Stimulated activated CD8-positive, alpha-beta memory T cell treated with anti-CD3 and anti-CD28 coated beads, Interleukin-4, amount 100 ng/mL, for 24 hours (primary cell): ENCODE measurements at places on chromosomes 1 and 21.

DNA sequence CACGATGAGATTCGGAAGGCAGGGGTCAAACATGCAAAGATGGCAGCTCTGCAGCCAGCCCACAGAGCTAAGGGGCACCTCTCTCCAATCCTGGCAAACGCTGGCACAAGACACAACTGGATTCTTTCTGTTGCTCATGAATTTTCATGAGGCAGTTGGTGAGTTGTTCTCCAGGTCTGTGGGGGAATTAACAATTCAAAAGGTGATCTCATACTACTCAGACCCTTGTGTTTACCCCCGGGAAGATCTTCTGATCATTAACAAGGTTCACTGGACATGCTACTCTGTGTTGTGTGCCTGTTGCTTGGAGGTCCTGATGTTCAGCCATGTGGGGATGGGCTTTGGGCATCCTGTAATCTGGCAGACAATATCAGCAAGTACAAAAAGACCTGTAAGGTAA lies 128.9 kb downstream of the HHAT start:
- DNase-seq = no peak

GRCh38 chr1:207389728-207390464 lies 64.2 kb upstream of the CR2 start:
- no peak for DNase-seq

GRCh38 chr1:74748960-74749359 lies 16.0 kb downstream of the TYW3 start:
- DNase-seq = no peak

DNA sequence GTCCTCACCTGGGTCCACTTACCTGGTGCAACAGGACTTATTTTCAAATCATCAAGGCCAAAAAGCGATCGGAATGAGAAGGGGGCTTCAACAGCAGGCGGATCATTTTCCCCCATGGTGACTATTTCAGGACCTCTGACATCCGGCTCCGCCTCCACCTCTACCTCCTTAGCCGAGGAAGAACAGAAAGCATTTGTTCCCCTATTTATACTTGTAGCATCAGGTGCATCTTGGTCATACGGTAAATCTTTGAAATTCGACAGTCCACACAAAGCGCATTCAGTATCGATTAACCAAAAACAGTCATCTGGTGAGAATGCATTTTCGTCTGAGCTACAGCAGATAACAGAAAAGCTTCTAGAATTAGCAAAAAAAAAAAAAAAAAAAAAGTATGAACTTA lies 550 bp downstream of the TMPRSS3 start:
- no peak for DNase-seq

DNA sequence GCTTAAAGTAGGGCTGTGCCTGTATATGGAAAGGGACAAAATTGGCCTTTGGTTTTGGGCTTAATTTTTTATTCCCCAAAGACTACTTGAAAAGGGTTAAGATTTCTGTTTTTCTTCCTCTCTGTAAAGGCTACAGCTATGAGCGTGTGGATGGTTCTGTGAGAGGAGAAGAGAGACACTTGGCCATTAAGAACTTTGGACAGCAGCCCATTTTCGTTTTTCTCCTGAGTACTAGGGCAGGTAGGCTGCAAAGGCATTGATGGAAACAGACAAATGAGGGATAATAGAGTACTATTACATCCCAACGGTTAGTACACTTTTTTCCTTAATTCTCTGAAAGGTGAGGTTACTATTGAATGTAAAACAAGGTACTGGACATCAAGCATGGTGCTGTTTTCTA lies 29.6 kb downstream of the CHD1L start:
- no peak for DNase-seq

GRCh38 chr1:31374511-31375196 lies 1.8 kb upstream of the FABP3 start:
- DNase-seq = no peak

- DNase-seq = no peak
These were observed 31.9 kb downstream of the CYP4B1 start for GRCh38 chr1:46830665-46831322.

DNA sequence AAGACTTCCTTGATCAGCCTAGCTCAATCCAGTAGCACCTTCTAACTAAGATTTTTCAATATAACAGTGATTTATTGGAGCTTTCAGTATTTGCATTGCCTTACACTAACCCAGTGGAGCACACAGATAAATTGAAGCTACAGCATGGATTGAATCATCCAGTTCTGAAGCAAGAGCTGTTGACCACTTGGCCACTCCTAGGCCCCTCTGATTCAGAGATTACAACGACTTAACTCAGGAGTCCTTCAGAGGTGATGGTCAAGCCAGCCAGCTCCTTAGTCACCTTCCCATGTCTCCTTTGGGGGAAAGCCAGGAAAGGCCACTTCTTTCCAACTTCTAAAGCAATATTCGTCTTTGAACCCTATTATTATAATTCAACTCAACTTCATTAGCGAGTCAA lies 151.8 kb downstream of the TENT5C start:
- no peak for DNase-seq

DNA sequence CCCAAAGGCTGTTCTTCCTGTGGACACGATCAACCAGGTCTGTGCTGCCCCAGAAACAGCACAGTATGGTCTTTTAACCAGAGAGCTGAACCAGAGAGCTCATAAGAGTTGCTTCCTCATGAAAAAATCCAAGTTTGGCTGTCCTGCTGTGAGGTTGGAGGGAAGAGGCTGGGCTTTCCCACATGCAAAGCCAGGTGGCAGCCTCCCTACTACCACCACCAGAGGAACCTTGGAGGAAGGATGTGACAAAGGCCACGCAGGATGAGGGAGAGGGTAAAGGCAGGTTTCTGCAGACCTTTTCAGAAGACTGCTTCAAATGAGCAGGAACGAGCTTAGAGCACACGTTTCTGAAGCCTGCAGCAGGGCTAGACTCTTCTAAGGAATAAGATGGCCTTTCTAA lies 27.1 kb downstream of the FAM78B start:
- no peak for DNase-seq

- DNase-seq = no peak
These were observed 47.6 kb downstream of the ATP1A1 start for GRCh38 chr1:116420417-116421200.

GRCh38 chr1:246308533-246309075 lies 198.5 kb downstream of the SMYD3 start:
- DNase-seq = no peak

DNA sequence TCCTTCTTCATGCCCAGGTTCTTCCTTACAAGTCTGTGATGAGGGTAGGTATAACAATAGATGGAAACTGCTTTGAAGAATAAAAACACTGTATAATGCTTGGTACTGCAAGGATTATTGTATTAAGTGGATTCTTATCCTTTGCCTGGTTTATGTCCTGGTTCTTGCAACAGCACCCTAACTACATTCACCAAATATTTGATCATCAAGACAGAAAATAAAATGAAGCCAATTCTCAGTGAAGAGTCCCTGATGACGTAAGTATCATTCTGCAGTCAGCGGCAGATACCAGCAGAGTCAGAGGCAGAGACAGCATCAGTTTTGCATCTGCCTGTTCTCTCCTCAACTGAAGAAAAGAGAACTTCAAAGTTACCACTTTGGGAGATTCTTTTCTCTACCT lies 19.7 kb downstream of the ARHGEF11 start:
- DNase-seq = no peak

- DNase-seq = no peak
These were observed 34.1 kb downstream of the DOP1B start for GRCh38 chr21:36190736-36191135.

- no peak for DNase-seq
These were observed 636 bp upstream of the YRDC start for GRCh38 chr1:37808369-37809319.

DNA sequence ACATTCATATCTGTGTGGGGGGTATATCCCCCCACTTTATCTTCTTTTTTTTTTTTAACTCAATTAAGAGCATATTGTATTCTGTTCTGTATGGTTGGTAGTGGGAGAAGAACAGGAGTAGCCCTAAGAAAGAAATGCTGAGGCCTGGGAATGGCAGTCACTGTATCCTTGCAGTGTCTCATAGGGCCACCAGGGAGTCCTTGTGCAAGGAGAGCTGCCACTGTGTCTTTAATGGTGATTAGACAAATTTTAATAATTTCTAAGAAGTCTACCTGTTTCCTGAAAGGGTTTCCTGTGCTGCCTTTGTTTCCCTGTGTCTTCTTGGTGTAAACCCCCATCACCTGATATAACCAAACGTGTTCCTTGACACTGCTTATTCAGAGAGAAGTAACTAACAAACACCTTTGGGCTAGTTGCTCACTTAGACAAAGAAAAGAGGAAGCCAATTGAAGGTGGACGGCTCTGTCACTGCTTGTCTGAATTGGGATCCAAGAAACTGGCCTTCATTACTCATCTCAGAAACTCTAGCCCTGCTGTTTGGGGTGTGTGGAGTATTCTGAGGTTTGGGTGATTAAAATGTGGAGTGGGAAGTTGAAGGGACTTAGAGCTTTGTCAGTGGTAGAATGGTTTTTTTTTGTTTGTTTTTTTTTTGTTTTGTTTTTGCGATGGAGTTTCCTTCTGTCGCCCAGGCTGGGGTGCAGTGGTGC lies 15.2 kb downstream of the GIPC2 start:
- no peak for DNase-seq

DNA sequence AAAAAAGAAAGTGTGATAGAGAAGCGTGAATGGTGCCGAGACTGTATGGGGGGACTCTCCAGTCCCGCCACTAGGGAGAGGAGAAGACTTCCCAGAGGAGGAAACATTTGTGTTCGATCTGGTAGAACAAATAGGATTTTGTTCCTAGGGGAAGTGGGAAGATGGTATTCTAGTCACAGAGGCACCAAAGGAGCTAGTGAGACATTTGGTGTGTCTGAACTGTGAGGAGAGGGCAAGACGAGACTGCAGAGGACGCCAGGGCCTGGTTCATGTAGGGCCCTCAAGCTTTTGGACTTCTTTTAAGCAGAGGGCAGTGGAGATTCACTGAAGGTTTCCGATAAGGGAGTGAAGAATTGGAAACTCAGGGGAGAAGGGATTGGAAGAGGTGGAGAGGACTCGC lies 2.9 kb downstream of the BTBD19 start:
- no peak for DNase-seq

GRCh38 chr1:74812180-74812541 lies 79.2 kb downstream of the TYW3 start:
- no peak for DNase-seq

DNA sequence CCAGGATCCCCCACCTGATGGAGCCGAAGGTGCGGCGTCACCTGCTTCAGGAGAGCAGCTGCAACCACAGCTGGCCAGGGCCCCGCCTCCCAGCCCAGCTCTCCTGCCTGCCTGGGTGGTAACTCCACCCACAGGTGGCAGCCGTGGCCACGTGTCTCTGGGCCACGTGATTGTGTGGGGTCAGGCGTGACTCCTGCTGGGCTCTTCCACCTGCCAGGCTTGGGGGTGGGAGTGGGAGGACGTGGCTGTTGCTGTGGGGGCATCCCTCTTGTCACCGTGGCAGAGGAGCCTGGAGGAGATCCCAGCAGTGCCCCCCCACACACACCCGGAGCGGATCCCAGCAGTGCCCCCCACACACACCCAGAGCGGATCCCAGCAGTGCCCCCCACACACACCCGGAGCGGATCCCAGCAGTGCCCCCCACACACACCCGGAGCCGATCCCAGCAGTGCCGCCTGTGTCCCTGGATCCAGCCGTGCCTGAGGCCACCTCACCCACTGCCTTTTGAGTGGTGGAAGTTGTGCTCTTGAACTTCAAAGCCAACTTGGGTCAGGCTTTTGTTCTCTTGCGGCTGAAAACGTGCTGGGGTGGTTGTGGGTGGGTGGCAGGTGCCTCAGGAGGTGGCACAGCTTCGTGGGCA lies 32.2 kb downstream of the POFUT2 start:
- no peak for DNase-seq

- DNase-seq = no peak
These were observed 30.0 kb downstream of the XCL2 start for GRCh38 chr1:168513656-168514404.

DNA sequence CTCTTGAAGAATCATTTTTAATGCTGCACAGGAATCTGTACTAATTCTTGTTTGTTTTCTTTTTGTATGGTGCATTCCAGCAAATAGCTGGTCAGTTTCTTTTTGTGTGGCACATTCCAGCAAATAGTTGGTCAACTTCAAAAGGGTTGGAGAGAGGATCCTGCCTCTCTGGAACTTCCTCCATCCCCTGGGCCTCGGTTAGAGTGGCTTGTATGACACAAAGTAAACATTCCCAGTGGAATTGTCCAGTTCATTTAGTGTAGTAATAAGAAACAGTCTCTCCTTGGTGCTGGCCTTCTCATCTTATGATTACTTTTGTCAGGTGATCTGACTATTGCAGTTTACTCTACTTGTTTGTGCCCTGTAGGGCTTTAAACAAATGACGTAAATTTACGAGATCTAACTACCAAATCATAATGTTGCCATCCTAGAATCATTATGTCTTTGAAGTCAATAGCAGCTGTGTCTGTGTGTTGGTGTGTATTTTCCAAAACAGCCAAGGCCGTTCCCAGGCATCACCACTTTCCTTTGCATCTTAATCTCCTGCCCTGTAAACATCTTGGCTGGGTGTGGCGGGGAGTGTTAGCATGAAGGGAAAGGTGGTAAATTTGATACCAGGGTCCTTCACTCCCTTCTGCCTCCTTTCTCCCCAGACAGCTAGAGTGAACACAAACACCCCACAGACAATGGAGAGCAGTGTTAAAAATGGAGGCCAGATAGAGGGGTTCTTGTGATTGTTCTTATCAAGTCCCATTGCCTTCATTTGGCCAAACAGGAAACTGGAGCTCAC lies 77.9 kb downstream of the CDC7 start:
- no peak for DNase-seq

GRCh38 chr1:1125945-1126344 lies 10.1 kb upstream of the C1orf159 start:
- DNase-seq = no peak

DNA sequence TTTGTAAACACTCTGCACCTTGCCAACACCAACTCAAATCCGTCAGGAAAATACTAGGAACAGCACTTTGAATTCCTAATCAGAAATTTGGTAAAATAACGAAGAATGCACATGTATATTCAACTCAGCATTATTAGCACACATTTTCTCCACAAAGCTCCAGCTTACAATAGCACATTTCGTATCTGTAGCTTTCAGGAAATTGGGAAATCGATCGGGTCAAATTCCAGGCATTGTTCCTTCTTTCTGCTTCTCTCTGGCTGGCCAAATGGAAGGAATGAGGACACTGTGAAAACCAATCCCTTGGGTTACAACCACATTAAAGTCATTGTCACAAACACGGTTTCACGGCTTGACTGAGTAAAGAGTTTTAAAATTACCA lies 58.6 kb downstream of the NPHP4 start:
- DNase-seq = no peak

GRCh38 chr1:163029901-163030300 lies 39.3 kb upstream of the RGS4 start:
- DNase-seq = no peak

DNA sequence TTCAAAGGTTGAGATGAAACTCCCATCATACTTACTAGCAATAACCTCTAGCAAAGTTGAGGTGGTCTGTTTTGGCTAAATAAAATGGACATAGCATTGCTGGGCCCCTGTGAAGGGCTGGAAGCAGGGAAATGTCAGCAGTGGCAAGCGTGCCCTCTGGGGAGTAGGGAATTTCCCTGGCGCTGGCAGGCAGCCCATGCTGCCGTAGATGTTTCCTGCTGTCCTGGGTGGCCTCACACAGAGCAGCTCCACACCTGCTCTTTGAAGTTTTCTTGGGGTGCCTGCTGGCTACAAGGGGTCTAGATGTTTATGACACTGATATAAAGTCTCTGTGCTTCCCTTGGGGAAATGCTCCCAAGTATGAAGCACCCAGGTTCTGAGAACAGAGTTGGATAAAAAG lies 30.2 kb downstream of the ADARB1 start:
- no peak for DNase-seq
